ENCODE measurements at places on chromosomes 16 and 17.

DNA sequence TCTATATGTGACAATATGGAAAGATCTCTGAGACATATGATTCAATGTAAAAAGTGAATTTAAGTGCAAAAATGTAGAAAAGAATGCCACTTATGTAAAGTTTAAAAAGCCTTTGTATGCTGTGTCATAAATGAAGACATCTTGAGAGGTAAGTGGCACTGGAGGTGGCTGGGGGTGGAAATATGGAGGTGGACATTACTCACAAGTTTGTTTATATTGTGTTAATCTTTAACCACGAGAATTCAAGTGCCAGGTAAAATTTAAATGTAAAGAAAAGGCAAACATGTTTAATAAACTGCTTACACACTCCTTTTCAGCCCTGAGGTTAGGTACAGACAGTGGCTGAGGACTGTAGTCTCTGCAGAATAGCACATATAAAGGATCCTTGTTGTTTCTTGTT, 235.1 kb downstream of the ABCC12 start:
- H3K27me3 ChIP-seq, result peaks cover 2% of the 10 kb centered on the region
- no peaks in the 10 kb centered on the region for H3K36me3 ChIP-seq
- DNase-seq, result no peak
- no peak overlapping the region for H3K4me3 ChIP-seq

- H3K4me1 ChIP-seq, result no peaks in the 10 kb centered on the region
- no peaks in the 10 kb centered on the region for H3K36me3 ChIP-seq
- H3K27ac ChIP-seq, result no peak overlapping the region
- no peak for DNase-seq
- H3K27me3 ChIP-seq, result no peaks in the 10 kb centered on the region
Measured at GRCh38 chr17:12390631-12391030, 275.1 kb upstream of the MYOCD start.

DNA sequence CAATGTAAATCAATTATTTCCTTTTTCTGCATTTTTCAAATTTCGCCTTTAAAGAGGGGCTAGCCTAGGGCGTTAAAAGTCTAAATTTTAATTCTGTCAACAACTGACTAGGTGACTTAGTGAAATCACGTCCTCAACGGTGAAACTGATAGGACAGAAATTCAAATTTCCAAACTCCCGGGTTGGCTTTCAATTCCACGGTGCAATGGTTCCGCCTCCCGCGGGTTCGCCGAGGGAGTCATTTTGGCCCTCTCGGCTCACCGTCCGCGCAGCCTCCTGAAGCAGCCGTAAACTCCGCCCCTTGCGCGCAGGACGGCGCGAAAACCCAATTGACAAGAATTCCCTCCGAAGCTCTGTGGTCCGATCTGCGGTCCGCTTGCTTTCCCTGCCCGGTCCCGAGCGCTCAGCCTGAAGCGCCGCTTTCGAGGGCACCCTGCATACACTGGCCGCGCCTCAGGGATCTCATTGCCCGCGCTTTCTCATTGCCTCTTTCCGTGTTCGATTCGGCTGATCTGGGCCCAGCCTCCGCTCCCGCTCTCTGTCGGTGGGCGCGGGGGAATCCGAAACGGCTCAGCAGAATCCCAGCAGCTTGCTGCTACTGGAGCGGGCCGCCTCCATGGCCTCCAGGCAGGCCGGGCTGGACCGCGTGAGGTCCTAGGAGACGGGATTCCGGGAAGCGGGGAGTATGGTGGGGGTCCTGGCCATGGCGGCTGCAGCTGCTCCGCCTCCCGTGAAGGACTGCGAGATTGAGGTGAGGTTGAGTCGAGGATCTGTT, at the start of gene ATAD5:
Gene ATAD5 (plus strand): TSS at position 304 of the 775 bp plus-strand sequence. CDS start 382 bp downstream, at position 686.
- H3K4me1 ChIP-seq, result peaks cover 24% of the 10 kb centered on the region
- peak within 1 kb of the TSS; percentile 97 for H3K27ac ChIP-seq
- peak within 1 kb of the TSS; percentile 99 for H3K4me3 ChIP-seq
- H3K36me3 ChIP-seq, result peaks cover 16% of the 10 kb centered on the region
- no peaks in the 10 kb centered on the region for H3K27me3 ChIP-seq
- DNase-seq, result peak; percentile 90

GRCh38 chr16:83929811-83930555, 23.1 kb upstream of the OSGIN1 start:
- H3K4me3 ChIP-seq, result no peak overlapping the region
- H3K36me3 ChIP-seq, result no peaks in the 10 kb centered on the region
- no peak overlapping the region for H3K27ac ChIP-seq
- no peaks in the 10 kb centered on the region for H3K4me1 ChIP-seq
- no peak for DNase-seq

GRCh38 chr17:50421308-50422051, 4.5 kb upstream of the ACSF2 start:
- H3K4me1 ChIP-seq, result peaks cover 26% of the 10 kb centered on the region
- no peaks in the 10 kb centered on the region for H3K36me3 ChIP-seq
- H3K4me3 ChIP-seq, result peak overlapping the region; percentile 77
- peaks cover 13% of the 10 kb centered on the region for H3K27me3 ChIP-seq

DNA sequence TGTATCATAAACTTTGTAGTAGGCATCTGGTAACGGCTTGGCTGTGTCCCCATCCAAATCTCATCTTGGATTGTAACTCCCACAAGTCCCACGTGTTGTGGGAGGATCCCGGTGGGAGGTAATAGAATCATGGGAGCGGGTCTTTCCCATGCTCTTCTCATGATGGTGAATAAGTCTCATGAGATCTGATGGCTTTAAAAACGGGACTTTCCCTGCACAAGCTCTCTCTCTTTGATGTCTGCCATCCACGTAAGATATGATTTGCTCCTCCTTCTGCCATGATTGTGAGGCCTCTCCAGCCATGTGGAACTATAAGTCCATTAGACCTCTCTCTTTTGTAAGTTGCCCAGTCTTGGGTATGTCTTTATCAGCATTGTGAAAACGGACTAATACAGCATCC, 248.7 kb downstream of the SNX29 start:
- no peak overlapping the region for H3K27ac ChIP-seq
- H3K4me3 ChIP-seq, result no peak overlapping the region
- no peak for DNase-seq
- H3K4me1 ChIP-seq, result no peaks in the 10 kb centered on the region
- no peaks in the 10 kb centered on the region for H3K36me3 ChIP-seq

DNA sequence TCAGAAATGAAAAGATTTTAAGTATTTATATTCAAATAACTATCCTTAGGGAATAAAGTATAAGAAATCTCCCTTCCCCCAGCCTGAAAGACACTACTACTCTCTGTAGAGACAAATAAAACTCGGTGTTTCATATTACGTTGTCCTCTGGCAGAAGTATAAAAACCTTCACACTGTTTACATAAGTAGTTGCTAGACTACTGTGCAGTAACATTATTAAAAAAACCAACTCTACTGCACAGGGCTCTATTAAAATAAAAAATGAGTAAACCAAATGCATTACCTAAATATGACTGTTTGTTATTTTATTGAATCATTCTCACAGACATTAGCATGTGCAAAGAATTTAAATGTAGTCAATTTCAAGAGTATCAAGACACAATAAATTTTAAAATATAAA, 67.4 kb downstream of the MED13 start:
- H3K4me3 ChIP-seq, result no peak overlapping the region
- peaks cover 23% of the 10 kb centered on the region for H3K36me3 ChIP-seq
- no peak overlapping the region for H3K27ac ChIP-seq
- no peaks in the 10 kb centered on the region for H3K27me3 ChIP-seq
- DNase-seq, result no peak

GRCh38 chr17:42743595-42744282, 1.1 kb downstream of the EZH1 start:
- peak overlapping the region; percentile 93 for H3K27ac ChIP-seq
- peaks cover 14% of the 10 kb centered on the region for H3K4me1 ChIP-seq
- peak overlapping the region; percentile 94 for H3K4me3 ChIP-seq
- H3K36me3 ChIP-seq, result peaks cover 2% of the 10 kb centered on the region
- DNase-seq, result no peak
- H3K27me3 ChIP-seq, result peaks cover 19% of the 10 kb centered on the region

- no peak overlapping the region for H3K4me3 ChIP-seq
- DNase-seq, result no peak
- H3K27ac ChIP-seq, result no peak overlapping the region
Measured at GRCh38 chr17:65467156-65467555, 94.3 kb downstream of the AXIN2 start.

- peaks cover 8% of the 10 kb centered on the region for H3K36me3 ChIP-seq
- H3K4me1 ChIP-seq, result no peaks in the 10 kb centered on the region
- DNase-seq, result no peak
Measured at GRCh38 chr16:4370570-4371356, 885 bp upstream of the VASN start.

DNA sequence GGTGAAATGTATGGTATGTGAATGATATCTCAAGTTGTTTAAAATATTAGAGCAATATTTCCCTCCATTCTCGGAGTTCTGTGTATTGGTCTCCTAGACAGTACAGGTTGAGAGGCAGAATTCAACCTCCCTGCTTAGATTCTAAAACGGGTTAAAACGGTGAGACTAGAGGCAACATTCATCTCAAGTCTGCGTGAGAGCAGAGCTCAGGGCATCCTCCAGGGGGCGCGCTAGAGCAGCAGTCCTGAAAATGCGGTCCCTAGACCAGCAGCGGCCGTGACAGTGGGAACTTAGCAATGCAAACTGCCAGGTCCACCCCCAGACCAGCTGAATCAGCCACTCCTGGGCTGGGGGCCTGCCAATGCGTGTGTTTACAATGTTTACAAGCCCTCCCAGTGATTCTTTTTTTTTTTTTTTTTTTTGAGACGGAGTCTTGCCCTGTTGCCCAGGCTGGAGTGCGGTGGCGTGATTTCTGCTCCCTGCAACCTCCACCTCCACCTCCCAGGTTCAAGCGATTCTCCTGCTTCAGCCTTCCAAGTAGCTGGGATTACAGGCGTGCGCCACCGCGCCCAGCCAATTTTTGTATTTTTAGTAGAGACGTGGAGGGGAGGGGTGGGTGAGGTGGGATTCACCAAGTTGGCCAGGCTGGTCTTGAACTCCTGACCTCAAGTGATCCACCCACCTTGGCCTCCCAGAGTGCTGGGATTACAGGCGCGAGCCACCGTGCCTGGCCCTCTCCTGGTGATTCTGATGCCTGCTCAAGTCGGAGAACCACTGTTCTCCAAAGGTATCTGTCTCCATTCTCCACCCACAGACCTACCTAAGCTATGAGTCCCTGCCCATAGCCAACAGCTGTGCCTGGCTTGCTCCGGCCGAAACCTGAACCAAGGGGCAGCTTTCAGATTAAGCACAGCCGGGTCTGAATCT, 24.2 kb downstream of the KLHL36 start:
- no peaks in the 10 kb centered on the region for H3K36me3 ChIP-seq
- H3K4me1 ChIP-seq, result peaks cover 3% of the 10 kb centered on the region
- DNase-seq, result peak; percentile 67
- H3K27ac ChIP-seq, result no peak overlapping the region
- no peak overlapping the region for H3K4me3 ChIP-seq

DNA sequence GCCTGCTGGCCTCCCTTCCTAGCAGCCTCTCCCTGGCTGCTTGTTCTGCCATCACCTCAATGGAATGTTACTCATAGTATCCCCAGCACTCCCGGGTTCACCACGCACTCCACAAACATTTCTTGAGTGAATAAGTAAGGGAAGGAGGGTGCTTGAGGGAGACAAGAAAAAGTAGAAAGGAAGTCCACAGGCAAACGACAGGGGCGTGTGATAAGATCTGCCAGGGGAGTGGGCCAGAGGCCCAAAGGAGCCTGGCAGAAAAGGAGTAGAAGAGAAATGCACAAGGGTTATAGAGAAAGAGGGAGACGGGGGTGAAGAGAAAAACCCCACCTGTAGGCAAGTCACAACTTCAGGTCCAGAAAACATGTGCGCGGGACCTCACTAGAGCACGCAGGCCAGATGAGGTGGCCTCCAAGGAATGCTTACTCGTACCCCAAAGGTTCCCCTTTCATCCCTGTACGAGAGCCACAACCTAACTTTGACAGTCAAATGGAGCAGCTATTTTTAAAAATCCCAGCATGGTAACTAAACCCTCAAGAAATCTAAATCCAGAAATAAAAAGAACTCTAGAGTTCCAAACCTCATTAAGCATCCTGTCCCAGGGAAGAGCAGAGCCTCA, 6.6 kb downstream of the ZDHHC7 start:
- peaks cover 6% of the 10 kb centered on the region for H3K36me3 ChIP-seq
- no peaks in the 10 kb centered on the region for H3K27me3 ChIP-seq
- DNase-seq, result no peak

- H3K4me1 ChIP-seq, result no peaks in the 10 kb centered on the region
- no peak for DNase-seq
- no peak overlapping the region for H3K27ac ChIP-seq
- H3K36me3 ChIP-seq, result peaks cover 9% of the 10 kb centered on the region
- H3K4me3 ChIP-seq, result no peak overlapping the region
Measured at GRCh38 chr16:71933913-71934695, 38.8 kb downstream of the IST1 start.

DNA sequence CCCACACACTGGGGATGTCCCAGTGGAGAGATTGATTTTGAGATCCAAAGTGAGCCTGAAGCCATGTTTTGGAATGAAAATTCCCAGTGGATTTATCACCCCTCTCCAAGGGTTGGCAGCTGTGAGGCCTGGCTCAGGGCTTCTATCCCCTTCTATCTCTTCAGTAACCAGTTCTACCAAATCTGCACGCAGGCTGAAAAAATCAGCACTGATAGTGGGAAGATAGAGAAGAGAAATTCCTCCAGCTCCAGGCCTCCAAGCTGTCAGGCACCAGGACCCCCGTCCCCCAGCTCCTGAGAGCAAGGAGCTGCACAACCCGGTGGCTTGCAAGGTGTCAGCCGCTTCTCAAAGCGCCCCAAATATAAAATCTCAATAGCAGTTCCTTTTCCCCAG, 1.0 kb downstream of the FLOT2 start:
- peak overlapping the region; percentile 98 for H3K4me3 ChIP-seq
- no peaks in the 10 kb centered on the region for H3K27me3 ChIP-seq
- peaks cover 47% of the 10 kb centered on the region for H3K36me3 ChIP-seq
- peaks cover 60% of the 10 kb centered on the region for H3K4me1 ChIP-seq

DNA sequence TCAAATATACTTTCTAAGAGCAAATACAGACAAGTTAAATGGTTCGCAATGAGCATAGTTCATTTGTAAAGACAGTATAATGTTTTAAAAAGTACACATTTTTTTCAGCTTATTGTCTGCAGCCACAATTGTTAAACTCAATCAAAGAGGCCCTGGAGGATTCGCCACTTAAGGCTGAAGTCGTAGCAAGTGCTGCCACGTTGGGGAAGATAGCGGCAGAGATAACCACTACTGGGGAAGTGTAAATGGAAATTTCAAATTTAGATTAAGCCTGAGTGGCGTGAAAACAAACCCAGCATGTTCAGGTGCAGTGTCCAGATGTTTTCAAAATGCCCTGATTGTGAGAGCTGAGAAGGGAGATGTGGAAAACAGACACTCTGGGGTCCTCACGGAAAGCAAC, 8.4 kb downstream of the PMP22 start:
- peaks cover 10% of the 10 kb centered on the region for H3K4me1 ChIP-seq
- H3K4me3 ChIP-seq, result no peak overlapping the region
- no peaks in the 10 kb centered on the region for H3K36me3 ChIP-seq
- DNase-seq, result no peak
- peaks cover 49% of the 10 kb centered on the region for H3K27me3 ChIP-seq

DNA sequence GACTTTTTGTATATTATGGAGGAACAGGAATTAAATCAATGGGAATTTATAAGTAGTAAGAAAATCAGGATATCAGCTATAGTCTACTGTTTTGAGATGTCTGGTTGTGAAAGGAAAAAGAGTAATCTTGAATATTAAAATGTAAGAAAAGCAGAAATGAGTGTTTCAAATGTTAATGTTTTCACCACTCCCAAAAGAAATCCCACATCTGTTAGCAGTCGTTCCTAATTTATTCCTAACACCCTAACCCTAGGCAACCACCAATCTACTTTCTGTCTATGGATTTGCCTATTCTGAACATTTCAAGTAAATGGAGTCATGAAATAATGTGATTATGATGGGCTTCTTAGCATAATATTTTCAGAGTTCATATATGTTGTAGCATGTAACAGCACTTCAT, 133.0 kb downstream of the CHD9 start:
- DNase-seq, result no peak
- peaks cover 30% of the 10 kb centered on the region for H3K36me3 ChIP-seq
- H3K4me3 ChIP-seq, result no peak overlapping the region
- no peaks in the 10 kb centered on the region for H3K27me3 ChIP-seq
- H3K4me1 ChIP-seq, result no peaks in the 10 kb centered on the region
